Cerebellar nuclear complex (tissue), 1 donor: ENCODE measurements at places on chromosomes 16 and 17.

DNA sequence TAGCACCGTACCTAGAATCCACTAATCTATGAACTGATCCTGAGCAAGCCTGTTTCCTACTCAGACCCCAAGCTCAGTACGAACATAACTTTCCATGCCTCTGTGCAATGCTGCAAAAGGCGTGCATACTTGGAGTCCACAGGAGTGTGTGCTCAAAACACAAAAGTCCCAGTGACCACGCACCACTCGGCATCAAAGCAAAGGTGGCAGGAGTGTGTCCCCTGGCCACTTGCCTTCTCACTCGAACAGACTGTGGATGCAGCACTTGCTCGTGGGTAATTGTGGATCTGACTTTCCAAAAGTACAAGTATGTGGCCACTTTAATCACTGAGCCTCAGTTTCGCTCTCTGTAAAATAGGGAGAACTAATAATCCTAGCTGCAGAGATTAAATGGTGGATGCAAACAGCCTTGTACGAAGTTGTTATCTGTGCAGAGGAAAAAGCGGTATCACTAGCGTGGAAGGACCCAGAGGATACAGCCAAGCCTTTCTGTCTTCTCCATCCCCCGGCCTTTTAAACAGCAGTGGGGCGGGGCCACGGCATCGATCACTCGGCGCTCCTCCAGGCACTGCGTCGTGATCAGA, 311 bp upstream of the KDM8 start:
- no peak for DNase-seq

DNA sequence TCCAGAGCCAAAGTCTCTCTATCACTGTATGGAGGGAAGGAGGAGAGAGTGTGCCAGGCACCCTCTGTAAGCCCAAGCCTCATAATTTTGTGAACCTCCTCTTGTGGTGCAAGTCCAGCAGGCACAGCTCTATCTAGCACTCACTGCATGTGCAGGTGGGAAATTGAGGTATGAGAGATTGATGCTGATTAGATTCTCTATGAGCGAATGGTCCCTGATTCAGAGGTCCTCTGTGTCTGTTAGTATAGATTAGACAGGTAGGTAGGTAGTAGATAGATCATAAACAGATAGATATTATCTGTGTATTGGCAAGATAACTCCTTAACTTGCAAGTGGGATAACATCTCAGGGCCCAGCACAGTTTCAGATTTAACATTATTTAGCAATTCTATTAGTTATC, 209.5 kb downstream of the CNTNAP4 start:
- DNase-seq: no peak

DNA sequence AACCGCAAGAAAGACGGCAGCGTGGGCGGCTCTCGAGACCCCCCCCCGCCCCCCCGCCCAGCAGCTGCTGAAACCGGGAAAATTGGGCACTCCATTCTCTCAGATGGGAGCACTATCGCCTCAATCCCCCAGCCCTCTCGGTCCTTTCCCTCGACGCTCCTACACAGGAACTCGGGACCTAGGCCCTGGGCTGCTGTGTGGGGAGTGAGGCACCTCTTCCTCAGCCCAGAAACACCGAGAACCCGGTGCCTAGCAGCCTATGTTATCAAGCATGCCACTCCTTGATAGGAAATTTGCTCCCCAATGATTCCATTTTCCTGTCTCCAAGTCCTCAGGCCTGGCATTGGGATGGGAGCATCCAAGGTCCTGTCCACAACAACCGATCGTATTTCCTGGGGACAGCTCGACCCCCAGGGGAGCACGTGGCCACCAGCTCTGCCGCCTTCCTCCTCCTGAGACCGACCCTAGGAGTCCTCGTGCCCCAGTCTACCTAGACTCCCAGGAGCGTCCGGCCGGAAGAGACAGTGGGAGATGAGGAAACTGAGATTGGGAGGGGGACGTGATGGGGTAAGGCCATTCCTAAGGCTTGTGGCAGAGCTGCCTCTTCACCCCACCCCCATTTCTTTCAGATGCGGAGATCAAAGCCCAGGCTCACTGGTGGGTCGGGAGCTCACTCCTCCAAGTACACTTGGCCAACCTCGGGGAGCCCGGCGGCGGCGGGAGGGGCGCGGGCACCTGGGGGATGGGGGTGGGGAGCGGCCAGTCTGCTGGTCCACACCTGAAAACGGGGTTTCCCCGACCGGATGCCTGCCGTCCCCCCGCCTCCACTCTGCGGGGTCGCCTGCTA, 17.5 kb upstream of the CBX8 start:
- DNase-seq: no peak

DNA sequence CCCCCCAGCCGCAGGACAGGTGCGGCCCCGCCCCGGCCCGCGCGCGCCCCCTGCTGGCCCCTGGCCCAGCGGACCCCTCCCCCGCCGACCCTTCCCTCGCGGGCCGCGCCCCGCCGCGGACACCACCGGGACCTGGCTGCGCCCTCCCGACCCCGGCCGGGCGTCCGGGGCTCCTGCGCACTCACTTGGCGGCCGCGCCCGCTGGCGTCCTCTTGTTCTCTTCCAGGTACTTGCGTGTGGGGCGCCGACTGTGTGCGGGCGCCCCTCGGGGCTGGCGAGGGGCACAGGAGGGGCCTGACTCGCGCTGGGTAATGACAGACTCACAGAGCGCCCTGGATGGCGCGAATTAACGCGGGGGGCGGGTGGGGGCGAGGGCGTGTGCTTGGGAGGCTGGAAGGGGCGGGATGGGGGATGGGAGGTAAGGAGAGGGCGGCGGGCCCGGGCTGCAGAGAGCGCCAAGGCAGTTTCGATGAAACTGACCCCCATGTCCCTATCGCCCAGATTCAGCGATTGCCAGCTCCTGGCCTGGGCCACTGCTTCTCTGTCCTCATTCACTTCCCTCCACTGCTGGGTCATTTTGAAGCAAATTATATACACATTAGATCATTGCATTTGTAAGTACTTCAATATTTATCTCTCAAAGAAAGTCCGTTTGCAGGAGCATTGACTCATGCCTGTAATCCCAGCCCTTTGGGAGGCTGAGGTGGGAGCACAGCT, 445 bp upstream of the DBNDD1 start:
- DNase-seq: no peak

DNA sequence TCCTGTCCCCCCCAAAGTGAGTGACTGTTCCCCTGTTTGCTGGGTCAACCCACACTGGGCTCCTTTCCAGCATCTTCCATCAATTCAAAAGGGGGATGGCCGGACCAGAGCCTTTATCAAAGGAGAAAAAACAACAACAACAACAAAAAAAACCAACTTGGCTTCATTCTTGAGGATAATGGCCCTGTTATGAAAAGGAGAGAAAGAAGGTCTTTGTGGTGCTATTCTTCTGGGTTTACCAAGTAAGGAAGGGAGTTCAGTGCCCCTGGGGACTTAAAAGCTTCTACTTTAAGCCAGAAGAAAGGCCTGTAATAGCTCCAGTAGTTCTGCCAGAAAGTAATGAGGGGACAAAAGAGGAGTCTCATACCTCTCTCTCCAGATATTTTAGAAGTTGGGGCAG, 71.5 kb downstream of the RGS9 start:
- no peak for DNase-seq

DNA sequence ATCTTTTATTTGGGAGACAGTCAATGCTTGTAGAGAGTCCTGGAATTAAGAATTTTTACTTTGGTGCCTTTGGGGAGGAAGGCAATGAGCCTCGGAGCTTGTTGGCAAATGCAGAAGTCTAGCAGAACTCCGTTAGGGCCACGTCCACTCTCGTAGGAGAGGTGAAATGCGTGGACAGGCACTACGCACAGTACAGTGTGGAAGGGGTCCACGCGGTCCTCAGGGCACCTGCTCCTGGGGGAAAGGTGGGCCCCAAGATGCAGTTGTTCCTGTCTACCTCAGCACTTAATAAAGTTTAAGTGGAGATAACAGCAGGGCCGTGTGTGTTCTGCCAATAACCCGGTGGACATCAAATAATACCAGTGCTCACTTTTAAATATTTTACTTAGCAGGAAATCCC, 1.8 kb downstream of the RAB11FIP3 start:
- DNase-seq: no peak

DNA sequence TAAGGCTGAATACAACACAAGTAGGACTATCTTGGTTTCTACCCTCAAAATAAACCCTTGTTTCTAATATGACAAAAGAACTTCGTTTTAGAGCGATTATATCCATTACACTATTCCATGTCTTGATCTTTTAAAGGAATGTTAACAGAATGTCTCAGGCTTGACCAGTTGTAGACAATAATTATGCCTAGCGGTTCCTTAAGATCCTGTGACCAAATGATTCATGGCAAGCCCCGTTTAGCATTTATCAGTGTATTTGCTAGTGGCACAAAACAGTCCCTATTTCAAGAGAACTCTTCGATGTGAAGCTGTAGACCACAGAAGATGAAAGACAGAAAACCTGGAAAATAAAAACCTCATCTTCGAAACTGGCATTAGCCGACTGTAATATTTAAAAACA, 200.9 kb upstream of the SOX9 start:
- DNase-seq: no peak
